C1 segment of cervical spinal cord (tissue), 14 donors: ENCODE measurements at places on chromosomes 3 and 15.
A peak's percentile ranks its signal among the peaks of the same experiment; 100 is the strongest.

- peak; percentile 55 for DNase-seq
Observed at GRCh38 chr3:194682694-194683310, 2.9 kb upstream of the FAM43A start.

DNA sequence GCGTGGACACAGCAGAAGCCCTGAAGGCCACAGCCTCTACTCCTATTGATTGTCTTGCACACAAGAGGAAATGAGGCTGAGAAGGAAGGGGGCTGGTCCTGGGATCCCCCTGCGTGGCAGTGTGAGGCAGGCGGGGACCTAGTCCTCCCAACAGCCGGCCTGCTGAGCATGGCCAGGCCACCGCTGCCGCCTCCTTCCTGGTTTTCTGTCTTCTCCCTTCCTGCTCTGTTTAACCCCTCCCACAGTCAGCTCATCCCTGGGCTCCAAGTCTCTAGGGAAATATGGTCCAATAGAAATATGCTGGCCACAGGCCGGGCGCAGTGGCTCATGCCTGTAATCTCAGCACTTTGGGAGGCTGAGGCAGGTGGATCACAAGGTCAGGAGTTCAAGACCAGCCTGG, 42.1 kb upstream of the HES1 start:
- no peak for DNase-seq

- no peak for DNase-seq
Observed at GRCh38 chr3:101950510-101950909, 101.2 kb downstream of the NFKBIZ start.

DNA sequence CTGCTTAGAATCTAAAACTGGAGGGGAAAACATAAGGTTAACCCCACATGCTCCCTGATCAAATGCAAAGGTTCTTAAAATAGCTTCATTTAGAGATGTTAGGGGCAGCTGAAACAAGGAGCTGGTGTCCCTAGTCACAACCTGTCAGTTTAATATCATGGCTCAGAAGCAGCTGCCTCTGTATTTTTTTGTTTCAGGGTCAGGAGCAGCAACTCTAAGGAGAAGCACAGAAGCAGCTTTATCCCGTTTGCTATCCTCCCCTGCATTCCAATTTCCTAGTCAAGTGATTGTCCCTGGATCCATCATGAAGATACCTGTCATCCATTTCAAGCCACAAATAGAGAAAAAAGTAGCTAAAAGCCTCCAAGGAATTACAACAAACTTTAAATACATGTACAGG, 4.1 kb downstream of the FILIP1L start:
- no peak for DNase-seq

GRCh38 chr15:72420576-72420975, 22.5 kb downstream of the TMEM202 start:
- no peak for DNase-seq

- DNase-seq: no peak
Observed at GRCh38 chr3:126858887-126859286, 124.0 kb upstream of the PLXNA1 start.

- DNase-seq: peak; percentile 29
Observed at GRCh38 chr3:11059090-11059798, 66.7 kb downstream of the SLC6A1 start.

- no peak for DNase-seq
Observed at GRCh38 chr3:29503958-29504357, 223.1 kb downstream of the RBMS3 start.

GRCh38 chr3:172312001-172312400, 136.3 kb downstream of the GHSR start:
- no peak for DNase-seq

GRCh38 chr3:123054109-123054778, 12.6 kb upstream of the PDIA5 start:
- DNase-seq: no peak

DNA sequence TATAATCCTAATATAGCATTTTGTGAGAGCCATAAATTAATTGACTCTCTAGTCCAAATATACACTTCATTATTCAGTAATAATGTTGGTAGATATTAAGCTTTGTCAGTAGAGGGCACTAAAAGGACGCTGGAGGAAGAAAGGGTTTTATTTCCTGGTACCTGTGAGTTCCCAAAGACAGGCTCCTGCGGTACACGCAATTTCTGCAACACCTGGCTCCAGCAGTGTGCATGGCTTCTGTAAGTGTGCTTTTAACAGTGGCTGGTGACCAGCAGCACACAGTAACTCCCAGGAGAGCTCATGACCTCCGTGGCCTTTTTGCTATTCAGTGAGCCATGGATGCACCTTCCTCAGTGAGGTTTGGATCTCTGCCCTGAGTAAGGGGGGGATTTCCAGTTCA, 338.3 kb upstream of the ZNF385D start:
- DNase-seq: no peak

DNA sequence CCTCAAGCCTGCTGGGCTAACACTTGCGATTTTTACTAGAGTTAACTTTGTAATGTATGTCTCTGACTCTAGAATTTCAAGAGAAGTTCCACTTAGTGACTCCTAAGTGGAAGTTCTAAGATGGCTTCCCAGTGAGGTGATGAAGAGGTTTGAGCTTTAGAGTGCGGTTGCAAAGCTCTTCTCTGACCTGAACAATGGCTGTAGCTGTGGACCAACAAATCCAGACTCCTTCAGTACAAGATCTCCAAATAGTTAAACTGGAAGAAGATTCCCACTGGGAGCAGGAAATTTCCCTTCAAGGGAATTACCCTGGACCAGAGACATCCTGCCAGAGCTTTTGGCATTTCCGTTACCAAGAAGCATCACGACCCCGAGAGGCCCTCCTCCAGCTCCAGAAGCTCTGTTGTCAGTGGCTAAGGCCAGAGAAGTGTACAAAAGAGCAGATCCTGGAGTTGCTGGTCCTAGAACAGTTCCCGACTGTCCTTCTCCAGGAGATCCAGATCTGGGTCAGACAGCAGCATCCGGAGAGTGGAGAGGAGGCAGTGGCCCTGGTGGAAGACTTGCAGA, 22.3 kb downstream of the WDR73 start:
- no peak for DNase-seq

- DNase-seq: no peak
Observed at GRCh38 chr3:14329116-14329830, 73.1 kb upstream of the SLC6A6 start.

GRCh38 chr15:61829514-61829889, 230.7 kb downstream of the VPS13C start:
- no peak for DNase-seq

GRCh38 chr3:175212896-175213295, 353.8 kb downstream of the NAALADL2 start:
- no peak for DNase-seq

- DNase-seq: no peak
Observed at GRCh38 chr3:177228601-177229190, 31.4 kb upstream of the TBL1XR1 start.

- DNase-seq: no peak
Observed at GRCh38 chr3:171871392-171872274, 28.5 kb downstream of the TMEM212 start.

- no peak for DNase-seq
Observed at GRCh38 chr3:189160519-189161309, 11.1 kb upstream of the TPRG1 start.

- DNase-seq: no peak
Observed at GRCh38 chr3:153392363-153392762, 230.3 kb downstream of the RAP2B start.

DNA sequence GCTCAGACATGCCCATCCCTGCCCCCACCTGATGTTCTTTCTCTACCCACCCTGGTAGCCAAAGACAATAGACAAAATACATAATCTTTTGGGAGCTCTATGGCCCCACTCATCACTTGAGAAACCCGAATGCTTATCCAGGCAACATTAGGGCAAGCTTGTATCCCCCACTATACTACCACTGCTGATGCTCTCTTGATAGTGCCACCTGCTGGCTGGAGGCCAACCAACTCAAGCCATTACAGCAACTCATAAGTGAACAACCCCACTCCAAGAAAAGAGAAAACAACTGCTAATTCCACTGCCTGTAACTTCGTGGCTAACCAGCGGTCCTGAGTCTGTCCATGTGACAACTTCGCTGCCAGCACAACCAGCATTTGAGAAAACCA, 342.5 kb upstream of the TGFBR2 start:
- DNase-seq: no peak

DNA sequence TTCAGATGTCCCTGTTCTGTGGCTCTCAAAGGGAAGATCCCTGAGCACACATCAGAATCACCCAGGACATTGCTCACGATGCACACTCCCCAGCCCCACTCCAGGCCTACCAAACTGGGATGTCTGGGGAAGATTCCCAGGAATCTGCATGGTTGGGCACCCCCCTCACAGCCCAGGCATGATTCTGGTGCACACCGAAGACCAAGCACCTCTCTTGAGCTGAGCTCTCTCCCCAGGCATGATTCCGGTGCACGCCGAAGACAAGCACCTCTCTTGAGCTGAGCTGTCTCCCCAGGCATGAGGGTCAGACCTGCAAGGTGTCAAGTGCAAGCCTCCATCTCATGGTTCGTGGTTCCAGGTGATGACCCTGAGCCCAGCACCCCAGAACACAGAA, 112.2 kb upstream of the MEF2A start:
- no peak for DNase-seq

DNA sequence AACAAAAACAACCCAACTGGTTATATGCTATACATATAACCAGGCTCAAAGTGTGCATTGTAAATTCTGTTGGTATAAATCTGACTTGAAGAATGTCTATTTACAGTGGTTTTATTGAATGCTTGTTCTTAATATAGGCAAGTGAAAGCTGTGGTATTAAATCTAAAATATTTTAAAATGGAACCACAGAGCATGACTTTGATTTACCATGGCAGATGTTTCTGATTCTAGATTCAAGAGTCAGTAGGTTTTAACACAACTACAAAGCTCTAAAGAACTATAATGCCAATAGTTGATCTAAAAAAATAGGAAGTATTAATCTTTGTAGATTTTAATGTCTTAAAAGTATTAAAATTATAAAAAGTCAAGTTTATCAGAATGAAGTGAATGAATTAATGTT, 141.9 kb upstream of the PLSCR5 start:
- DNase-seq: no peak

- no peak for DNase-seq
Observed at GRCh38 chr15:73940061-73940981, 14.1 kb downstream of the LOXL1 start.

- DNase-seq: no peak
Observed at GRCh38 chr3:64295594-64295993, 70.3 kb upstream of the PRICKLE2 start.

DNA sequence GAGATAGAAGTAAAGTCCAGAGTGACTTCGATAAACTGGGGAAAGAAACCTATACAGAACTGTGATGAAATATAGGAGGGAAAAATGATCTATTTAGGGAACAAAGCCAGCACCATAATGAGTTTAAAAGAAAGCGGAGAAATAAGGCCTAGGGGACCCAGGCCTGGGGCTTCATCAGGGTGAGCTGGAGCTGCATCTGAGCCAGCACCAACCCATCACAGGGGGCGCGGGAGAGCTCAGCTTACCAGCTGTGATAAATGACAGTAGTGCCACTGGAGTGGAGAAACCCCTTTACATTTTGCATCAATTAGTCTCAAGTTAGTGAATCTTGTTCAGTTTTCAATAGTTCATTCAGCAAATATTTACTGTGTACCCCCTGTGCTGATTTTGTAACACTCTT, 21.3 kb downstream of the PODXL2 start:
- no peak for DNase-seq

DNA sequence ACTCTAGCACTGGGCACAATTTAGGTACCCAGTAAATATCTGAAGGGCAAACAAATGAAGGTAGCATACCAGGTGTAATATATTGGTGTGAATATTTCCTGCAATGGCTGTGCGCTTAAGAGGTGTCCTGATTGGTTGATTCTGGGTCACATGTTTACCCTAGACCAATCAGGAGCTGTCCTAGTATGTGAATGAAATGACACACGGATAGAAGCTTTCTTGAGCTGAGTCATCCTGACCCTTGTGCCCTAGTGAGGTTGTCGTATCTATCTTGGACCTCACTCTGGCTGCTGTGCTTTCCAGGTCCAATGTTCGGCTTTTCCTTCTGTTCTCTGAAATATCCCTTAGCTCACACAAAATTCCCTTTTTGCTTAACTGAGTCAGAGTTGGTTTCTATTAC, 58.1 kb upstream of the FOXP1 start:
- no peak for DNase-seq

- DNase-seq: peak; percentile 23
Observed at GRCh38 chr3:129599607-129600006, 6.9 kb downstream of the PLXND1 start.

GRCh38 chr3:156383441-156384025, 171.4 kb downstream of the SSR3 start:
- no peak for DNase-seq

GRCh38 chr3:108088697-108089096, 2.1 kb downstream of the CD47 start:
- DNase-seq: no peak

GRCh38 chr15:56798639-56799038, 65.3 kb upstream of the ZNF280D start:
- DNase-seq: no peak

DNA sequence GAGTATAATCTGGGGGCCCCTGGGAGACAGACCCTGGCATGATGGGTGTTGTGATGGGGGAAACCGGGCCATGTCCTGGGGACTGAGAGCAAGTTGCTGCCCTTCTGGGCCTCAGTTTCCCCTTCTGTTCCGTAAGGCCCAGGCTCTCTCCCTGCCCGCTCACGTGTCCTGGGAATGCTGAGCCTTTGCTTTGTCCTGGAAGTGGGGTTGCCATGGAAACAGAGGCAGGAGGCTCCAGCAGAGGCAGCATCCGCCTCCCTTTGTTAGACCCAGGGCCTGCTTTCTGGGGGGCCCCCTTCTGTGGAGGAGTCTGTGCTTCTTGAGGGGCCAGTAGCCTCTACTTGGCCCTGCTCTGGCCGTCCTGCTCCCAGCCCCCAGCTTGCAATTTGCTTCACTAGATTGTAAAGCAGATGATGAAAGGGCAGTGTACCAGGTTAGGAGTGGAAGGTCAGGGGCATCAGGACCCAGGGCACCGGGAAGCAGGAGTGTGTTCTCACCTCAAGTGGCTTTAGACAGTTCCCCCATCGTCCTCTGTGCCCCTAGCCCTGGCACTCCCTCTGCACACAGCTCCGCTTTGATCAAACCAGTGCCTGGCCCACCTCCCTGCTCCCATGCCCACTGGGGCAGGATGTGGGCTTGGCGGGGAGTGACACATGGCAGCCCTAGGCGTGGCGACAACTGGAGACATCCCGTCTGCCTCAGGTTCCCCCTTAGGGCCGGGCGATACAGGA, 105.6 kb downstream of the FBLN2 start:
- DNase-seq: no peak

- DNase-seq: no peak
Observed at GRCh38 chr3:173553635-173554280, 156.2 kb downstream of the NLGN1 start.

DNA sequence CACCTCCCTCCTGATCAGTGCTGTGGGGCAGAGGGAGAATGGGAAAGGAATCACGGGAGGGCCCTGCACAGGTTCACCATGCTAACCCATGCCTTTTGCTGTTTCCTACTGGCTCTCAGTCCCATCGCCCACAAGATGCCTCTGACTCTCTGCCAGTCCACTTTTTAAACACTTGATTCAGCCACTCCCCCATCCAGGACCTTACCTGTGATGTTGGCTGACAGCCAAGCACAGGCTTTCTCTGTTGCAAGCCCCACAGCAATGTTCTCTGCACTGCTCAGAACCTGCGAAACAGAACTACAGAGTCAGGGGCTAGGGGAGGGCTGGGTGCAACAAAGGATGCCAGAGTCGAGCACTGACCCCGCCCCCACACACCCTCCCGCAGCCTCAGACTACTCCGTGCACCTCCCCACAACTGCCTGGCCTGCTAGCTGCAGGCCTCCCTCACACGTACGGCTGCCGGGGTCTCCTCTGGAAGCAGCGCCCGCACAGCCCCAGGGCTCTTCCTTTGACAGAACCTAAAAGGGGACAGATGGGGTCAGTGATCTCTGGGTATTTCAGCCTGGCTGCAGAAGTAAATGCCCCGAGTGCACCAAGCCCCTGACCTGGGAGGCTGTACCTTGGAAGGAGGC, 9.1 kb downstream of the CDAN1 start:
- no peak for DNase-seq
